ENCODE measurements at places on chromosomes 5 and 9.

DNA sequence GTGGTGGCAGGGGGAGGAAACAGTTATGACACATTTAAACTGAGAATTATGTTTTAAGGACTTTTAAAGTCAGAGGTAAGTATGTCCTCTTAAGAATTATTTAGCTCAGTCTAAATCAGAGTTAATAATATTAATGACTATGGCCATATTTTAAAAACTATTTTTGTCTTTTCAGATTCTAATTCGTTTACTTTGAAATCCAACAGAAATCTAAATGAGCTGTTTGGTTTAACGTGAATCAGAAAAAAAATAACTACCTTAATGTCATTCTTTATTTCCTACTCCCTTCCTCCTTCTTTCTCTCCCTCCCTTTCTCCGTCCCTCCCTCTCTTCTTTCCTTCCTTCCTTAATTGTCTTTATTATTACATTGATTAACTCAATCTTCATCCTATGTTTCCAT, 14.7 kb downstream of the C1QTNF3 start:
- no peak for DNase-seq

GRCh38 chr5:56102889-56103288, 108.1 kb upstream of the IL6ST start:
- DNase-seq, result no peak

DNA sequence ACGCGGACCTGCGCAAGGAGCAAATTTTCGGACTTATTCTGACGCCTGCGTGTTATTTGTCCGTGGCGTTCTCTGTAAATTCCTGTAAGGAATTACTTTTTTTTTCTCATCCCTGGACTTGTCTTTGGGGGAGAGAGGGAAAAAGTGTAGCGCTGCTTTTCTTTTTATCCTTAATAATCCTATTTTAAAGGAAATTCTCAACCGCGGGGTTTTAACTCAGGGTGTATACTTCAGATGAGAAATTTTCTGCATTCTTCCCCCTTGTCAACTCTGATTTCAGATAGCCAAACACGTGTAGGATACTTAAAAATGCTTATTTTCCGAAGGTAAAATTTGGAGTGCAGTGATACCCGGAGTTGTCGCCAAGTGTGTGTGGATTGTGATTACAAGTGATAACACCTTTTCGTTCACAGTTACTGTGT, 853 bp downstream of the DCP2 start:
- DNase-seq, result no peak

DNA sequence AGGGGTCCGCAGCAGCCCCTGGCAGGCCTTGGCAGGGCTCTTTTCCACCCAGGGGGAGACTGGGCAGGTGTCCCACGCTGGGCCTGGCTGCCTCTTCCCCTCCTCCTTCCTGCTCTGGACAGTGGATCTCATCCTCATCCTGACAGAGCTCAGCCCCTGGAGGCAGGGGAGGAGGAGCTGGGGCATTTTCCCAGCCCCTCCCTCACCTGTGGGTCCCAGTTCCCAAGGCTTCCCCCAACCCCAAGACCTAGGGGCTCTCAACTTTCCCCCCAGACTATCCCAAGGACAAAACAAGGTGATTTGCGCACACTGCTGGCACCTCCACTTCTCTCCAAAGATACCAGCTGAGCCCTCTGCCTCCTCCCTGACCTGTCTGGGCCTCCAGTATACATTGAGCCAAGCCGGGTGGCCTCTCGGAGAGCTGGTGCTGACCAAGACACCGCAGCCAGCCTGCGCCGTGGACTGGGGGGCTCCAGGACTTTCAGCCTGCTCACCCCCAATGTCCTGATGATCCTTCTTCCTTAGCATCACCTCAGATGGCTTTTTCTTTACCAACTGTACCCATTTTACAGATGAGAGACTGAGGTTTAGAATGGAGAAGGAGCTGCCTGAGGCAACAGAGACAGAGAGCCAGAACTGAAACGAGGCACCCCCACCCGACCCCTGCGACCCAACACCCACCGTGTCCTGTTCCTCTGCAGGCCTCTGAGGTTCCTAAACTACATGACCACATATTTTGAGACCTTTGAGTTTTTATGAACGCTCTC, 126.6 kb downstream of the BARX1 start:
- no peak for DNase-seq

DNA sequence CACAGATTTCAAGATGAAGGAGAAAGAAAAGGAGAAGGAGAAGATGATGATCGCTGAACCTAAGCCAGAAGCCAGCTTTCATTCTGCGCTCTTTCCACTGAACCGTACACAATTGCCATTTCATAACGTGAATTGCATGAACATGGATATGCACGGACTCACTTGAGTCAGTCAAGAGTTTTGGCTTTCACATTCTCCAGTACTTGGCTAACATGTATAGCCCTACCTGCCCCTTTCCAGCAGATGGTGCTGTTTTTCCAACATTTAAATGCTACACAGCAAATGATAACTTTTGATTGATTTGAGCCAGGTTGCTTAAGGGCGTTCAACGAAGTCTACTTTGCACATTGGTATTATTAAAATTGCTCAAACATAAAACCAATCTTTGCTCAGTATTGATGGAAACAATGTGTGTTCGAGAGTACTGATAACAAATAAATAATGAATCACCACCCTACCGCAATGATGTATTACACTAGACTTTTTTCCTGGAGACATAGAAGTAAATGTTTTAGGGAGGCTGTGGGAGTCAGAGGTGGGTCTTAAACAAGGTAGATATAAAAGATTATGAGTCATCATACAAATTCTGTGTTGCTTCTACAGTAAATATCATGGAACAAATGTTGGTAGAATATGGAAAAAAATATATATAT, 196.4 kb downstream of the TRPM3 start:
- no peak for DNase-seq

DNA sequence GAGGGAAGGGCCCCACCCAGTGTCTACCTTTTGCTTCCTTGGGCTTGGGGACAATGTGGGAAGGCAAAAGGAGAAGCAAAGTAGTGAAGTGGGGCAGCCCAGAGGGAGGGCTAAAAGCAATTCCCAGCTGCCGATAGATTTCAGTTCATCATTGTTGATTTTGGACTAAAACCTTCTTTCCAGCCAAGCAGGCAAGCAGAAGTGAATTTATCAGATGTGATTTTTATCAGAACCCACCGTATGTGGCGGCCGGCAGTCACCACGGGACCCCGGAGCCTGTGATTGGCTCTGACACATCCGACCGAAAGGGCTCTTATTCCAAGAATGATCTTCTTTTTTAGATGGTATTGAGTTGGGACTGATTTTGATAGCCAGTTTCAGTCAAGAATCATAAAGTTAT, 559.9 kb downstream of the PSAT1 start:
- DNase-seq, result no peak

- peak; percentile 63 for DNase-seq
Observed at GRCh38 chr9:98807070-98807813, at the start of gene GALNT12. Gene GALNT12 (plus strand): TSS chr9:98807670. CDS start chr9:98807699, 29 bp downstream.

DNA sequence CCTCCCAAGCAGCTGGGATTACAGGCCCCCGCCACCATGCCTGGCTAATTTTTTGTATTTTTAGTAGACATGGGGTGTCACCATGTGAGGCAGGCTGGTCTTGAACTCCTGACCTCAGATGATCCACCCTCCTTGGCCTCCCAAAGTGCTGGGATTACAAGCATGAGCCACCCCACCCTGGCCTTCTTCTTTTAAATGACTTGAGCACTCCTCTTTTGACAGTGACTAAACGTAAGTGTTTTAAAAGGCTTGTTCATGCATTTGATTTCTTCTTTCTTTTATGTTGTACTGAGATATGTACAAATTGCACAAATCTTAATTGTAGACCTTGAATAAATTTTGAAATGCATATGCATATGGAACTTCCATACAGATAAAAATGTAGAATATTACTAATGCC, 337.9 kb downstream of the CETN3 start:
- DNase-seq, result no peak

GRCh38 chr5:139395844-139396640, 1.1 kb upstream of the PROB1 start:
- no peak for DNase-seq

- DNase-seq, result no peak
Observed at GRCh38 chr9:19470567-19470966, 61.8 kb downstream of the ACER2 start.
